ENCODE measurements at places on chromosomes 5 and 9.

DNA sequence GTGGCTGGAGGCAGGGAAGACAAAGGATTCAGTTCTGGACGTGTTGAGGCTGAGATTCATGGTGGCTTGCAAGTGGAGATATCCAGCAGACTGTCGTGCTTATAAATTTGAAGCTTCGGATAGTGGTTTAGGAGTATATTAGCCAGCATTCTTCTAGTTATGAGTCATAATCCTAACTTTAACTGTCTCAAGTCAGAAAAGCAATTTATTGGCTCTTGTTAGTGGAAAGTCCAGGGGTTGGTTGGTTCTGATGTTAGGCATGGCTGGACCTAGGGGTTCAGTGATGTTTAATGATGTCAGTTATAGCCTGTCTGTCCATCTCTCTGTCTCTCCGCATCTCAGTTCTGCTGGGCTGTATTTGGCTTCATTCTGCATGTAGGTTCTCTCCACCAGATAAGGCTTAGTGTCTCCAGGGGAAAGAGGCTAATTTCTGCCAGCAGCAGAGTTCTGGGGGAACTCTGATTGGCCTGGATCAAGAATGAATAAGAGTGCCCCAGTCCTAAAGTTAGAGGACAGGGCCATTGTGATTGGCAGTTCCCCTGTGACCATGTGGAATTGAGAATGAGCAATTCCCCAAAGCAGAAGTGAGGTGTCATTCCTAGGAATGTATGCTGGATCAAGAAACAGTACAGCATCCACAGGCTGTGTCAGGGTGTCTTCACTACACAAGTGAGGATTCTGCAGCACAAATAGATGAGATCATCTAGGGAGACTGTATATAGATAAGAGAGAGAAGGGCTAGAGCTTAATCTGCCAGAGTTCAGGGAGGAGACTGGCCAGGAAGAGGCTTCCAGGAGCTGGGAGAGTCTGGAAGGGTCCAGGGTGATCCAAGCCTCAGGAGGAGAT is 72.9 kb upstream of the SHB start:
- no peak for DNase-seq

DNA sequence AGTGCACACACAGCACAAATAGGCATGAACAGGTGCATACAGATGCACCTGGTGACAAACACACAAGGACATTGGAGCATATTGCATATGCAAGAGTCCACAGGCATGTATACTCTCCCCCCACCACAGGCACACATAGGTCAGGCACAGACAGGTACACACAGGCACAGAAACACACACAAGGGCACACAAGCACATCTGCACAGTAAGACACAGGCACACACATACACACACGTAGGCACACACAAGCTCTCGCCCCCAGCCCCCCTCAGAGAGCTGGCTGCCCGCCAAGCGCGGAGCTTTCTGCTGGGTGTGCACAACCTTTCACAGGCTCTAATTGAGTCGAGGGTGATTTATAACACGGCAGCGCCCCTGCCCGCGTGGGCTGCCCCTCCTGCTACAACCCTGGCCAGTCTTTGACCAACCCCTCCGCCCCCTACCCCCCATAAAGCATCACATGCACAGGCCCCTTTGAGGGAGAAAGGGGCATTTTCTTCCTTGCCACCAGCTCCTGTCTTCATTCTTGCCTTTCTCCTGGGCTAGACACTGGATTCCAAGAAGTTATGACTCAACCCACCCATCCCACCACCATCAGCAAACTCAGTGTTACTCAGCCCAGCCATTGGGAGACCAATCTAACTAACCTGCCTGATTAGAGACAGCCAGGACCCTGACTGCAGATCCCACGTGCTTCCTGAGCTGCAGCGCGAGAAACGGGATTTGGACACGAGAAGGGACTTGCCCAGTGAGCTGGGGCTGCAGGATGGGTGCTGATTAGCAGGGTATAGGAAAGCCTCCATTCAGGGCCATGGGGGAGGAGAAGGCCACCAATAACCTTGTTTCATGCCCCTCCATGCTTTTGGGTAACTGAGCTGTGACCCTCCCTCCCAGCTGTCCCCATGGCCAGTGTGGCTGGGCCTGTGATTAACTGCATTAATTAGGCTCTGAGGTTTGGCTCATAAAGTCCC is 42.8 kb upstream of the PSD2 start:
- DNase-seq, result no peak

DNA sequence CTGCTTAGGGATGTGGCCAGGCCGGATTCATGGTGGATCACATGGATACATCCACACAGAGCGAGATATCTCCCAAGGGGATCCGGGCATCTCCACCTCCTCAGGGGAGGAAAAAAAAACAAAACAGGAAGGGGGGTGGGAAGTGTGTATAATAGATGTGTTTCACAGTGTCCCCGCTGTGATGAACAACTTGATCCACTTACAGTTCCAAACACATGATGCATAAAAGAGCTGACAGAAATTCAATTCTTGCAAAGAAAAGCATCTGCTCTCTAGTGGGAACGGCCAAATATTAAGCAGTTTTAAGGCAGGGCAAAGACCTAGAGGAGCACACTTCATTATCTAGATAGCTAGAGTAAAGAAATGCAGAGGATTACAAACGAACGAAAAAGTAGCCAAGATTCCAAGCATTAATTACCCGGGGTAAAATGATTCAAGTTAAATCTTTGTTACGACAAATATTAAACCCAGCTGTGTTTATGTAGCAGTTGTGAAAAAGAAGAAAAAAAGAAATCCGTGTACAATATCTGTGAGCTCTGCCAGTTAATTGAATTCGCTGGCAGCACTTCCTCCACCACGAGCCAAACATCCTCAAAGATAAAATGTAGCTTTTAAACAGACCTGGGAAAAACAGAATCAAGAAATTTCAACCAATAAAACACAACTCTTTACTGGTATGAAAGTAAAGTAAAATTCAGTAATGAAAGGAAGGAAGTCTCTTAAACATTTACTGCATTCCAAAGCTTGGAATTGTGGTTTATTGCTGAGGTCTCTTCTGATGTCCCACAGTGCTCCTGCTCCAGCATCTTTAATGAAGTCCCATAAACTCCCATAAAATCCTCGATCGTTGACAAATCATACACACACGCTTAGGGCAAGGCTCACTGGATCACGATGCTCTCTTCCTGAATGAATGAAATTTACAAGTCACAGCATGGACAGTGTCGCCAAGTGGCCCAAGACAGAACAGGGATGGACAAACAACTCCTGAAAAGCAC is 213.0 kb downstream of the CRB2 start:
- no peak for DNase-seq

DNA sequence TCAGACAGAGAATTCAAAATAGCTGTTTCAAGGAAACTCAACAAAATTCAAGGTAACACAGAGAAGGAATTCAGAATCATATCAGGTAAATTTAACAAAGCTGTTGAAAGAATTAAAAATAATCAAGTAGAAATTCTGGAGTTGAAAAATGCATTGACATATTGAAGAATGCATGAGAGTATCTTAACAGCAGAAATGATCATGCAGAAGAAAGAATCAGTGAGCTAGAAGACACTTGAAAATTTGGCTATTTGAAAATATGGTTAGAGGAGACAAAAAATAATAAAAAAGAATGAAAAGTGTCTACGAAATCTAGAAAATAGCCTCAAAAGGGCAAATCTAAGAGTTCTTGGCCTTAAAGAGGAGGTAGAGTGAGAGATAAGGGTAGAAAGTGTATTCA is 22.9 kb downstream of the LMBRD2 start:
- no peak for DNase-seq

GRCh38 chr9:135098400-135099105 is 11.1 kb downstream of the OLFM1 start:
- no peak for DNase-seq

DNA sequence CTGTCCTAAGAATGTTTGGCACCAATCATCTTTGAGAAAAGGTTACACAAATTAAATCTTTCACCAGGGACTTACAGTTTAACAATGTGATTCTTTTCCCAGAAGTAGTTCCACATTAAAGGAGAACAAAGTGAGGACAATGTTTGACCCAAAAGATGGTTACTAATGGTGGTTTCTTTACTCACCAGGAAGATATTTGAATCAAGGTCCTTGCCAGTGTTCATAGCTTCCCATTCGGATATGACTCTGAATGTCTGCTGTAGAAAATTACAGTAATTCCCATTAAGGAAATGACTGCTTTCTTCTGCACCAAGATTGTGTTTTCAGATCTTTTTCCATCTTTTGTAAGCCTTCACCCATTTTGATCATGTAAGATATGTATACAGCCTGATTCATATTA is 114.6 kb upstream of the ADAMTSL1 start:
- DNase-seq, result no peak

DNA sequence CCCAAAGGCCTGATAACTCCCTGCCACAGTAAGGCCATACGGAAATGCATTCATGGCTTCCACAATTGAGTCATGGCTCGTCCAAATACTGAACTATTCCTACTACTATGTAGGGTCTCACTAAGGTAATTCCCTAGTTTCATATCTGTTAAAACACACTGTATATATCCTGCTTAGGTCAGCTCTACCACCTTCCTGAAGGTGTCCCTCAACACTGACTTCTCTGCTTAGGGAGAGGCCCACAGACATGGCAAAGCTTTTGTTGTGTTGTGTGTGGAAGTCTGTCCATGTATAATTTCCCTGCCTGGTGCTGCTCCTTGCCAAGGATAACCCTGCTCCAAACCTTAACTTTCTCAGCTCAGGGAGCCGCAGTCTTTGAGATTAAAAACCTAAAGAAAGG is 60.4 kb downstream of the GIN1 start:
- DNase-seq, result no peak

- DNase-seq, result no peak
Observed at GRCh38 chr9:31314241-31314640, 1070.2 kb upstream of the ACO1 start.

- DNase-seq, result no peak
Observed at GRCh38 chr5:155309021-155309746, 295.6 kb downstream of the KIF4B start.

GRCh38 chr5:113373426-113373825 is 61.4 kb downstream of the TSSK1B start:
- DNase-seq, result no peak

GRCh38 chr9:69474821-69475220 is 149.8 kb downstream of the ENTREP1 start:
- no peak for DNase-seq

DNA sequence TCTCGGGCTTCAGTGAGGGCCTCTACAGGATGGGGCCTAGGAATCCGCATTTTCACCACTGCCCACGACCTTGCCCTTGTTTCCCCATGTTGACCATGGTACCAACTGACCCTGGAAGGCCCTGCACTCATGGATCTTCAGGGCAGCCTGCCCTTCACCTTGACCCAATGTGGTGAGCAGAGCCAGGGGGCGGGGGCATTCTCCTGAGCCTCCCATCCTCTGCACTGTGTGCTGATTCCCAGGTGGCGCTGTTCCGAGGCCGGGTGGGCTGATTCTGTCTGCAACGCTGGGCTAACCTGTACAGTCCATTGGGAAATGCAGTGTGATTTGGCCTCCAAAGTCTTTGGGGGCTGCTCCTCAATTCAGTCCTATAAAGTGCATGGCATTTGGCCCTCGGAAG is 68.7 kb downstream of the SHB start:
- DNase-seq, result no peak

Data from inflammatory macrophage treated with lipopolysaccharide for 4 hours (primary cell).